ENCODE measurements at places on chromosomes 4 and X. TPM values are rescaled to one million over a fixed set of nuclear protein-coding genes. Genes with fewer than 3 reads are reported as not detected.

GRCh38 chr4:83250687-83251446 is 33.7 kb downstream of the COQ2 start:
- DNase-seq: no peak

DNA sequence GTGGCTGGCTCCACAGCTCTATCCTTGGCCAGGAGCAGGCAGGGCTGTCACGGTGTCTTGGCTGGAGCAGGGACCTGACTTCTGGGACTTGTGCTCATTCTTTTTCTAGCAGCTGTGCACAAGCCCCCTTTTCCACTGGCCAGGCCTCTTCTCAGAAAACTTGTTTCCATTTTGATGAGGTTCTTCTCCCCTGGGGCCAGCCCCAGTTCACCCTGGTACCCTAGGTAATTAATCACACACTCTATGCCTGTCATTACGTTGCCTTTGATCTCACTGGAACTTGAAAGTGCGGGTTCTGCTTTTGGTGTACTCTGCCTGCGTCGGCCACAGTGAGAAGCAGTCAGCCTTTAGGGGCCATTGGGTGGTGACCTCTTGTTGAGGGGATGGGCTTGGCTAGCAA is 26.6 kb downstream of the DRD5 start:
- no peak for DNase-seq

DNA sequence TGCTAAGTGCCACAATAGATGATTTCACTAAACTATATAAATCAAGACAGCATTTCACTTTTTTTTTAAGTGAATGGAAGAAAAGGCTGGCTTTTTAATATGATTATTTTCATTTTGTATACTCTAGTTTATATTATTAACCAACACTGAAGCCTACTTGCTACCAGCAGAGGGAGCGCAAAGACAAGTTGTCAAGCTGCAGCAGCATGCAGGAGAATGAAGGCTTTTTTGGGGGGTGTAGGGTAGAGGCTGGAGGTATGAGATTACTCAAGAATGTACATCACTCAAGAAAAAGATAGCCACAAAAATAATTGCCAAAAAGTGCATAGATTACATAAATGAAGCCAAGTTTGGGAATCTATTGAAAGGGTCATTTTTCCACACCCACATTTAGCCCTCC is 519.5 kb downstream of the FGF13 start:
- DNase-seq: peak; percentile 46

DNA sequence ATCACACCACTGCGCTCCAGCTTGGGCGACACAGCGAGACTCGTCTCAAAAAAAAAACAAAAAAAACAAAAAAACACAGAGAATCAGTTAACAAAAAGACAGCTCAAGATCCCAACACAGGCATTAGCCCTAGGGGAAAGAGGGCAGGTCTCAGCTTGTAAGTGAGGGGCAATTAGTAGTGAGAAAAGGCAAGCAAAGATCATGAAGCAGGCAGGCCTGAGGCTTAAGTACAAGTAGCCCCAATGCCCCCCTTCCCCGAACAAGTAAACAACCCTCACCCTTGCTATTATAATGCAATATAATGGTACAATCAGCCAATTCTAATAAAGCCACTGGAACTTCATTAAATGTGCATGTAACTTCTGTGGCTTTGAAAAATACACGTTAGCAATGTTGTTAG is 17.0 kb downstream of the ADGRA3 start:
- DNase-seq: no peak

DNA sequence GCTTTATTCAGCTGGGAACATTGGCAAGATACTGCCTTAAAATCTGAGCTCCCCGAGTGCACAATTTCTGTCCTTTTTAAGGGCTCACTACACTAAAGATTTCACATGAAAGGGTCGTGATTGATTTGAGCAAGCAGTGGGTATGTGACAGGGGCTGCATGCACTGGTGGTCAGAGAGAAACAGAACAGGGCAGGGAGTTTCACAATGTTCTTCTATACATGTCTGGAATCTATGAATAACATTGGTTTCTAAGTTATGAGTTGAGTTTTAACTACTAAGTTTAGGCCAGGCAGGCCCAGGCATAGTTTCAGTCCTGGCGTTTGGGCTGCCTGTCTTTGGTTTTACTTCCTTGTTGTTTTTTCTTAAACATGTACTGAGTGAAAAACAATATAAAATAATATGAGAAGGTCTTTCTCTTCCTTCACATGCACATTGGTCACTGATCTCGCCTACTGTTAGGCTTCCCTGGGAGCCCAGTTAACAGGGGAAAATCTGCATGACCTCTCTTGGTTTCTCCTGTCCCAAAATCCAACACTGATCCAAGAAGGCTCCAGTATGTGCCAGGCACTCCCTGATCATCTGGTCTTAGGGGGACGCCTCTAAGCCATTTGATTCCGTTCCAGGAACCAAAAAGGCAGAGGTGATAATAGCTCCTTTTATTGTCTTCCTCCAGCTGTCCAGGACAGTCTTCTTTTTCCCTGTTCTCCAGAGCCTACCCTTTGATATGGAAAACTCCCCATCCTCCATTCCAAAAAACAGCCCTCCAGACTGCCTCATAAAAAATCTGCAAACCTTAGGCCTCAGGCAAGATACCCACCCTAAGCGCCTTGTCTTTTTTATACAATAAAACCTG is at the start of gene UGT2B17:
TSS of gene UGT2B17 (minus strand) at position 51 of the 854 bp plus-strand sequence. CDS start 7,838 bp downstream, outside the sequence.
- DNase-seq: no peak

GRCh38 chr4:147760695-147761094 is 28.8 kb downstream of the ARHGAP10 start:
- DNase-seq: peak; percentile 55

DNA sequence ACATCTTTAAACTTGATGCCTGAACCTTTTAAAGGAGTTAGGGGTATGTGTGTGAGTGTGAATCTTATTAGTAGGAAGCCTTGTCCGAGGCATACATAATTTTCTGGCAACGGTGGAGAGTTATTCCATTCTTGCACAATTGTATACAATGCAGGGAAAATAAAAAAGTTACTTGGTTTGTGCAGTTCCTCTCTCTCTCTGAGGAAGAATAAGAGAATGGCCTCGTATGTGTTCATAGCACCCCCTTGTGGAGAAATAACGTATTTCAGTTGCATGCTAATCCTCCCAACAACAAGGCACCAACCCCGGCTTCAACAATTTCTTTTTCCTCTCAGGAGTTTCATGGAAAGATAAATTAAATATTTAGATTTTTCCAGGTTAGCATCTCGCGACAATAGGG is 33.7 kb upstream of the FGF13 start:
- DNase-seq: peak; percentile 41

- peak; percentile 47 for DNase-seq
Observed at GRCh38 chr4:88522702-88523324, 763 bp downstream of the PYURF start.

GRCh38 chr4:139084804-139085093 is 69.2 kb downstream of the NOCT start:
- no peak for DNase-seq

GRCh38 chr4:149584722-149585121 is 230.9 kb downstream of the IQCM start:
- DNase-seq: no peak

DNA sequence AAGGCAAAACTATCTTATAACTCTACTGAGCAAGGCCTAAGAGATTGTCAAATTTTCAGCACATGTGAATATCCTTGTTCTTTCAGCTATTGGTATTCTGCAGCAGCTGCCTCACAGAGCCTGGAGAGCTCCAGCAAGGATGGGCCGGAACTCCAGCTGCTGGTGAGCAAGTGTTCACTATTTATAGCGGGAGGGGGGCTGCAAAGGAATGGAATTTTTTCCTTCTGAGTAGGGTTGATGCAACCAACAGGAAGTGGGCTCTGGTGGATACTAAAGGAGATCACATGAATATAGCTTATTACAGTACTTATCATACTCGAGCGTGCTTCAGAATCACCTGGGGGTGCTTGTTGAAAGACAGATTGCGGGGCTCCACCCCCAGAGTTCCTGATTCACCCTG is 20.2 kb upstream of the SETD7 start:
- DNase-seq: no peak

DNA sequence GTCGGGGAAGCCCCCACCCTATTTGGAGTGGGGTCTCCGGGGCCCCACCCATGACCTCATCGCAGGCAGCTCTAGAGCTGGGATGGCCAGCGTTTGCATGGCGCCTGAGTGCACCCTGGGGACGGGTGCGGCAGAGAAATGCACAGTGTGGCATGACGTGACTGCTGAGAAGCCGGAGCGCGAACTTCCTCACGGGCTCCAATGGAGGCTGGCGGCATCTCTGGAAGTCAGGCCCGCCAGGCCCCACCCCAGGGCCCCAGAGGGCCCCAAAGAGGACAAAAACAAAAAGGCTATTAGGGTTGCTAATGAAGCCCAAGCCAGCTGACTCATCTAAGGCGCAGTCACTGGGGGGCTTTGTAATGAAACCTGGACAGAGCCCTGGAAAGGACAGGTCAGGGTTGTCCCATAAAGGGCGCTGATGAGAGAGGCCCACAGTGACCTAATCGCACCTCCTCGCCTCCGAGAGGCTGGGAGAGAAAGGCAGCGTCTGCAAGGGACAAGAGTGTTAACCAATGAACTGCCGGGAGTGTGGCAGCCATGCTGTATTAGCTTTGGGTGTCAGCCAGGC is 86.0 kb upstream of the C1QTNF7 start:
- DNase-seq: no peak

DNA sequence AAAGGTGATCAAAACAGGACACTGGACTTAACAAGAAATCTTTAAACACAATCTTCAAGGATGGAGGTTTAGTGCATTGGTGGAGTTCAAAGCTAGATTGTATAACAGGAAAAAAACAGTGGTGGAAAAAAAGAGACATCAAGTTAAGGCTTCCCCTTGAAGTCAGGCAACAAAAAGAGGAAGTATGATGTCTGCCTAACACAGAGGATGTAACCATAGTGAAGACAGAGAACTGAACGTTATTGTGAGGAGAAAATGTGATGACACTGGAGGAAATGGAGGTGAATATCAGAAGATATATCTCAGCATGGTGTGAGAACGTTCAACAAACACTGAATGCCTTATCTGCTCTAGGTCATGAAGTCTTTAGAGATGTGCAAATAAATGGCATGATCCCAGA is 192.4 kb upstream of the AR start:
- DNase-seq: no peak

GRCh38 chr4:8514391-8514790 is 65.8 kb upstream of the GPR78 start:
- no peak for DNase-seq

GRCh38 chr4:188986271-188986689 is 847.0 kb downstream of the TRIML1 start:
- DNase-seq: no peak

DNA sequence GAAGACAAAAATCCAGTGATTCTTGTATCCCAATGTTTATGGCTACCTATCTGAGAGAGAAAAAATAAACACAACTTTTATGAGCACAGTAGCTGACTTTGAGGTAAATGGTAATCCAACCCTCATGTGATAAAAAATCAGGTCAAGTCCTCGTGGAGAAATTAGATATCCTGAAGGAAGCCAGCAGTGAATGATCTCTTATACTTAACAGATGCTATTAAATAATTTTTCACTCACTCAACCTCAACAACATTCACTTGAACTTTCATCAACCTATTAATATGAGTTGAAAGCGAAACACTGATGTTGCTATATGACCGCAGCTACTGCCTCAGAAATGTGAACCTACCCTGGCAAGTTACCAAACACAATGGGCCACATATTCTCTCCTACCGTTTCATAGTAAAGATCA is 105.4 kb downstream of the GPC3 start:
- DNase-seq: no peak

DNA sequence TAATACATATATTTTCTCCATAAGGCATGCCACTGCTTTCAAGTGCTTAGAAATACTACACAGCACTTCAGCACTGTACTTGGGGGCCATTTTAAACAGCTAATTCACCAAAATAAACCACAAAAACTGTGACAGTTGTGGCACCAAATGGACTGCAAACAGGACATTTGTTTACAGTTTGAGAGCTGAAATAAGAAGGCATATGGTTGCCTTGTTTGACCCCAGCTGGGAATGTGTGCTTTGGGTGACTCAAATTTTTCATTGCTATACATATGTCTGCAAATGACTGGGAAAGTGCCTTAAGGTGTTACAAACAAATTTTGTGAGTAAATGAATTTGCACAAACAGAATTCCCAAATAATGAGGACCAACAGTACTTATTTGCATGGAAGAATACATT is 124.2 kb downstream of the BANK1 start:
- DNase-seq: no peak

- DNase-seq: no peak
Observed at GRCh38 chr4:76641758-76642157, 206.7 kb downstream of the SHROOM3 start.

GRCh38 chr4:504076-504475 is 5.1 kb downstream of the PIGG start:
- no peak for DNase-seq

- no peak for DNase-seq
Observed at GRCh38 chr4:53450773-53451172, 73.3 kb downstream of the FIP1L1 start.

DNA sequence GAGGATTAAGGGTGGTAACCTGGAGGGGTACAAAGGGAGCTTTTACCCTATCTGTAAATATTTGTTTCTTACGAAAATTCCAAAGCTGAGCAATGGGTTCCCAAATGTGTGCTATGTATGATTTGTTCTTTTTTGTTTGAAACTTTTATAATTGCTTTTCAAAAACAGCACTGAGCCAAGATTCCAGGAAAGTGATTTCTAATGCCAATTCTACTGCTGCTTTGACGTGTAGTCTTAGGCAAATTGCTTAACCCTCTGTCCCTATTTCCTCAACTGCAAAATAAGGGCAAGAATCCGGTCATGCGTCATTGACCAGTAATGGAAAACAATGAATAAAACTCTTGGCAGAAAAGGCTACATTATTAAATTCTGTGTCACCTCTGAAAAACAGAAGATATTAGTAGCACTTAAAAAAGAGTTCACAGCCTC is 454.7 kb downstream of the IL15 start:
- DNase-seq: peak; percentile 39

GRCh38 chr4:26257850-26258249 is 63.0 kb upstream of the RBPJ start:
- no peak for DNase-seq

ANOS1 gene
- 1.8 TPM for total RNA-seq

PCDH19 gene
- total RNA-seq: 0.10 TPM

MECP2 gene
- 65.5 TPM for total RNA-seq

SRPX gene
- 137 TPM for total RNA-seq

SPANXB1 gene
- total RNA-seq: not detected

AASDH gene
- total RNA-seq: 2.5 TPM

DUX4 gene
- not detected for total RNA-seq

RAB33A gene
- total RNA-seq: 3.9 TPM

EFHC2 gene
- not detected for total RNA-seq

PNCK gene
- total RNA-seq: not detected

TSPAN7 gene
- 76.6 TPM for total RNA-seq
